ENCODE measurements at places on chromosomes 4 and X. TPM values are rescaled to one million over a fixed set of nuclear protein-coding genes. Genes with fewer than 3 reads are reported as not detected.

The AMMECR1 gene
- total RNA-seq: 42.3 TPM

The MOB1B gene
- total RNA-seq: 6.0 TPM

The NEIL3 gene
- 0.65 TPM for total RNA-seq

The SATL1 gene
- not detected for total RNA-seq

The ATP2B3 gene
- total RNA-seq: not detected

The UCHL1 gene
- 464 TPM for total RNA-seq

The HTR2C gene
- not detected for total RNA-seq

The HPSE gene
- 15.2 TPM for total RNA-seq

The N4BP2 gene
- 2.3 TPM for total RNA-seq

All from cardiac atrium fibroblast (primary cell).